ENCODE measurements at places on chromosomes 4 and X.

- H3K27me3 ChIP-seq: no peaks in the 10 kb centered on the region
- peaks cover 14% of the 10 kb centered on the region for H3K36me3 ChIP-seq
These were observed 14.9 kb downstream of the VBP1 start for GRCh38 chrX:155231163-155231562.

- H3K27ac ChIP-seq: no peak overlapping the region
- H3K36me3 ChIP-seq: no peaks in the 10 kb centered on the region
- no peaks in the 10 kb centered on the region for H3K4me1 ChIP-seq
These were observed 186.3 kb upstream of the INTU start for GRCh38 chr4:127446427-127446885.

DNA sequence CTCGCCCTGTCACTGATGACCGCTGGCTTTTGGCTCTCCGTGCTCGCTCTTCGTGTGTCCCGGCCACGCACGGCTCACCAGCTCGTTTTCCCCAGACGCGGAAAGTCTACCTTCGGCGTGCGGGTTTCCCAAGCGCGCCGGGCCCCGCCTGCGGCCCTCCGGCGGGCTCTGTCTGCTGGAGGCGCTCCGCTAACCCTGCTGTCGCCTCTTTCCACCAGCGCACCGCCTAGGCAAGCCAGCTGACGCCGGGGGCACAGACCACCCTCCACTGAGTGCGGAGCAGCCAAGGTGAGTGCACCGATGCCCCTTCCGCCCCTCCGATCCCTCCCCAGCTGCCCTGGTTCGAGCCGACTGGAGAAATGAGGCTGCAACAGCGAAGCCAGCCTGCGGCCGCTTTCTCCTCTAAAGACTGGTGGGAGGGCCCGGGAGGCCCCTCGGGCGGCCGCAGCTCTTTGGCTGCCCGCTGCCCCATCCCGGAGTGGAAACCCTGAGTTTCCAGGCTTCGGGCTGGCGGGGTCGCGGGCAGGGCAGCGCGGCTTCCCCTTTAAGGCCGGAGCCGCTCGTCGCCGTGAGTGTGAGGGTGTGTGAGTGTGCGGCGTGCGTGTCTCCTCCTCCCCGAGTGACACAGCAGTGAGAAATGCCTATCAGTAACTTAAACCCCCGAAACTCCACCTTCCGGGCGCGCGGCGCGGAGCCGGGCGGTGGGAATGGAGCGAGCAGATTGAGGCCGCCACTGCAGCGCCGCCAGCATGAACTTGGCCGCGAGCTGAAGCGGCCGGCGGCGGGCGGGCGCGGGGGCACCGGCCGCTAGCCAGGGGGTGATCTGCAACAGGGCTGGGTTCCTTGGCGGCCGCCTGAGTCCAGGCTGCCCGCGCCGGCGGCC lies at the start of gene MAMLD1:
MAMLD1 (plus strand) TSS at position 719 of the 883 bp plus-strand sequence. CDS start 82,200 bp downstream, outside the sequence.
- peaks cover 34% of the 10 kb centered on the region for H3K27me3 ChIP-seq
- H3K36me3 ChIP-seq: peaks cover 57% of the 10 kb centered on the region
- H3K4me3 ChIP-seq: peak within 1 kb of the TSS; percentile 84
- peak; percentile 70 for DNase-seq
- peaks cover 47% of the 10 kb centered on the region for H3K4me1 ChIP-seq
- peak within 1 kb of the TSS; percentile 61 for H3K27ac ChIP-seq

- DNase-seq: no peak
- no peak overlapping the region for H3K4me3 ChIP-seq
- no peak overlapping the region for H3K27ac ChIP-seq
- H3K27me3 ChIP-seq: no peaks in the 10 kb centered on the region
- H3K36me3 ChIP-seq: no peaks in the 10 kb centered on the region
These were observed 62.3 kb downstream of the IL1RAPL1 start for GRCh38 chrX:28649541-28649940.

GRCh38 chr4:54767376-54767775 lies 109.6 kb downstream of the KIT start:
- DNase-seq: no peak
- H3K36me3 ChIP-seq: no peaks in the 10 kb centered on the region
- peaks cover 22% of the 10 kb centered on the region for H3K27me3 ChIP-seq
- H3K4me1 ChIP-seq: no peaks in the 10 kb centered on the region
- H3K27ac ChIP-seq: no peak overlapping the region
- no peak overlapping the region for H3K4me3 ChIP-seq

- H3K27me3 ChIP-seq: no peaks in the 10 kb centered on the region
- no peaks in the 10 kb centered on the region for H3K4me1 ChIP-seq
- H3K36me3 ChIP-seq: no peaks in the 10 kb centered on the region
- no peak overlapping the region for H3K4me3 ChIP-seq
- no peak for DNase-seq
These were observed 159.9 kb downstream of the MGST2 start for GRCh38 chr4:139825523-139826014.

DNA sequence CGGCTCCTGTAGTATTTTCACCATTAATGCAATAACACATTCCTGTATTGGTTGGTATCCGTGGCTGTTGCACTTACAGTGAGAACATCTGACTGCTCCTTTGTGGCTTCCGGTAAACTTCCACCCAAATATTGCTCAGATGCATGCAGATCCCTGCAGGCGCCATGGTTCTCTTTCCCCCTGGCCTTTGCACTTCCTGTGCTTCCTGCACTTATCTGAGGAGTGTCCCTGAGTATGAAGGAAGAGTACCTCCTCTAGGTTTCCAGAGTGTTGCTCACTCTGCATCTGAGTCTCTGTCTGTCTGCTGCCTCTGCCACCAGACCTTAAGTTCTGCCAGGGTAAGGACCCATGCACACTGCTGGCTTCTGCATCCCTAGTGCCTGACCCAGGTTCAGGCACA lies 117.2 kb upstream of the SLC34A2 start:
- DNase-seq: no peak
- H3K4me1 ChIP-seq: peaks cover 42% of the 10 kb centered on the region
- no peaks in the 10 kb centered on the region for H3K27me3 ChIP-seq

DNA sequence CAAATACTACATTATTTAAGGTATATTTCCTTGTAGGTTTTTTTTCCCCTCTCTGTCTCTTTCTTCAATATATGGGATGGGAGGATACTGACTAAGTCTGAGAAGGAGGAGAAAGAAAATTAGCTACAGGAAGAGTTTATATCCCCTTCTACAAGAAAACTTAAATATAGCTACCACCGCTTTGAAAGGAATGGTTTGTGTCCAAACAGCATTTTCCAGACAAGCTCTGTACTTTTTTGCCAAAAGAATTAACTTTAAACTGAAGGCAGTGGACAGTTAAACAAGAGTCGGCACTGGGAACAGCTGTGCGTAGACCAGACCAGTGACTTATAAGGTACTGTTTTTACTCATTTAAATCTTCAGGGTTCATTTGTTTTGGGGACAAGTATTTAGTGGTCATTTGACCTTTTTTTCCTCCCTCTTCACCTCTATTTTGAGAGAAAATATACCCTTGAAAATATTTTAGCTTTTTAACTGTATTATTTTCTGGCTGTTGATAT lies 303.7 kb downstream of the ARHGAP24 start:
- DNase-seq: no peak
- peak overlapping the region; percentile 75 for H3K27ac ChIP-seq
- H3K4me3 ChIP-seq: no peak overlapping the region
- peaks cover 25% of the 10 kb centered on the region for H3K4me1 ChIP-seq

GRCh38 chr4:143481361-143481760 lies 32.1 kb upstream of the SMARCA5 start:
- no peak for DNase-seq
- no peak overlapping the region for H3K27ac ChIP-seq
- no peaks in the 10 kb centered on the region for H3K36me3 ChIP-seq
- peaks cover 9% of the 10 kb centered on the region for H3K4me1 ChIP-seq
- no peaks in the 10 kb centered on the region for H3K27me3 ChIP-seq

DNA sequence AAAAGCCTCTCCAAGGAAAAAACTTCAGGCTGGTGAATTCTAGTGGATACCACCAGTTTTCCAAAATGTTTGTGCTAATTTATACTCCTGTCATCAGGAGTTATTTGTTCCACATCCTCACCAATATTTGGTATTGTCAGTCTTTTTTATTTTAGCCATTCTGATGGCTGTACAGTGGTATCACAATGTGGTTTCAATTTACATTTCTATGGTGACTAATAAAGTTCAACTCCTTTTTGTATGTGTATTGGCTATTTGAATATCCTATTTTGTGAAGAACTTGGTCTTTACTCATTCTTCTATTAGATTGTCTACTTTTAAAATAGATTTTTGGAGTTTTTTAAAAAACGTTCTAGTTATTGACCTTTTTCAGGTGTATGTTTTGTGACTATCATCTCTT lies 33.0 kb upstream of the FRAS1 start:
- H3K4me1 ChIP-seq: no peaks in the 10 kb centered on the region
- H3K4me3 ChIP-seq: no peak overlapping the region
- H3K36me3 ChIP-seq: no peaks in the 10 kb centered on the region

GRCh38 chr4:38193236-38193863 lies 233.2 kb downstream of the PTTG2 start:
- H3K4me1 ChIP-seq: peaks cover 17% of the 10 kb centered on the region
- DNase-seq: no peak
- no peak overlapping the region for H3K27ac ChIP-seq
- H3K27me3 ChIP-seq: no peaks in the 10 kb centered on the region
- H3K36me3 ChIP-seq: peaks cover 5% of the 10 kb centered on the region

GRCh38 chr4:70158576-70158975 lies 4.5 kb downstream of the PRR27 start:
- no peaks in the 10 kb centered on the region for H3K36me3 ChIP-seq
- no peak for DNase-seq
- no peak overlapping the region for H3K4me3 ChIP-seq

GRCh38 chr4:30770049-30770549 lies 49.9 kb downstream of the PCDH7 start:
- H3K27ac ChIP-seq: no peak overlapping the region
- H3K36me3 ChIP-seq: no peaks in the 10 kb centered on the region
- no peaks in the 10 kb centered on the region for H3K4me1 ChIP-seq
- no peak for DNase-seq

- no peak for DNase-seq
- peaks cover 9% of the 10 kb centered on the region for H3K4me1 ChIP-seq
- H3K27me3 ChIP-seq: peaks cover 13% of the 10 kb centered on the region
- H3K27ac ChIP-seq: no peak overlapping the region
These were observed 122.5 kb upstream of the TSPAN5 start for GRCh38 chr4:98780926-98781325.

- no peaks in the 10 kb centered on the region for H3K36me3 ChIP-seq
- no peak overlapping the region for H3K27ac ChIP-seq
- no peak for DNase-seq
- H3K4me3 ChIP-seq: no peak overlapping the region
- H3K4me1 ChIP-seq: peaks cover 14% of the 10 kb centered on the region
- no peaks in the 10 kb centered on the region for H3K27me3 ChIP-seq
These were observed 13.1 kb upstream of the BANK1 start for GRCh38 chr4:101777431-101777830.

DNA sequence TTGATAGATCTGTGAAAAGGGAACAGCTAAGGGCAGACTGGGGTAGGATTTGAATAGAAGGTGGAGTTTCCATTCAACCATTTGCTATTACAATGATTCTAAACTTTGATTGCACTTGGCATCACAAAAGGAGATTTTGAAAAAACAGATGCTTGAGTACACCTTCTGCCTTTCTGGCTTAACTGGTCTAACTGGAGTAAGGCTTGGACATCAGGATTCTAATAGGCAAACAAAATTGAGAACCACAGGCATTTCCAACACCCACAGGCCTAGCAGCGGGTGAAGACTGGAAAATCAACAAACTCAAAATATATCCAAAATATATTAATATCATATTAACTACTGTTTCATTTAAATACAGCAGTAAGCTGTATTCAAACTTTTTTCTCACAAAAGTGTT lies 1.9 kb upstream of the VEGFC start:
- peaks cover 5% of the 10 kb centered on the region for H3K36me3 ChIP-seq
- no peak overlapping the region for H3K27ac ChIP-seq
- DNase-seq: peak; percentile 32
- H3K4me3 ChIP-seq: no peak overlapping the region

DNA sequence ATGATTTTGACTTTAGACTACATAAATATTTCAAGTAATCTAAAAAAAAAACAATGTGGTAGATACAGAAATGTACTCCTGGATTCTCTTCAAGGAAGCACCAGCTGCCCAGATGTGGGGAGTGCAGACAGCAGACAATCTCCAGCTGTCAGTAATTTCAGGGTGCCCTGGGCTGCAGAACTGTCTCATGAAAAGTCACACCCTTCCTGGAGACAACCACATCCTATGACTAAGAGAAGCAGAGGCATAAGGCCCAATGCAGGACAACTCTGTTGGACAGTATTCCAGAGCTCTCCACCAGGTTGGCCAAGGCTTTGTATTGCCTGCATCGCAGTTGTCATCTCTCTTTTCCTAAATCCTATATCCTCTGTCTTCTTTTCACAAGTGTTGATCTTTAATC lies 34.4 kb upstream of the BLTP1 start:
- H3K4me1 ChIP-seq: no peaks in the 10 kb centered on the region
- no peak for DNase-seq
- H3K27me3 ChIP-seq: no peaks in the 10 kb centered on the region
- H3K4me3 ChIP-seq: no peak overlapping the region
- no peaks in the 10 kb centered on the region for H3K36me3 ChIP-seq

- no peak overlapping the region for H3K27ac ChIP-seq
- no peak overlapping the region for H3K4me3 ChIP-seq
- H3K27me3 ChIP-seq: no peaks in the 10 kb centered on the region
- peaks cover 11% of the 10 kb centered on the region for H3K36me3 ChIP-seq
- DNase-seq: no peak
These were observed 24.1 kb downstream of the PDLIM5 start for GRCh38 chr4:94475794-94476193.

DNA sequence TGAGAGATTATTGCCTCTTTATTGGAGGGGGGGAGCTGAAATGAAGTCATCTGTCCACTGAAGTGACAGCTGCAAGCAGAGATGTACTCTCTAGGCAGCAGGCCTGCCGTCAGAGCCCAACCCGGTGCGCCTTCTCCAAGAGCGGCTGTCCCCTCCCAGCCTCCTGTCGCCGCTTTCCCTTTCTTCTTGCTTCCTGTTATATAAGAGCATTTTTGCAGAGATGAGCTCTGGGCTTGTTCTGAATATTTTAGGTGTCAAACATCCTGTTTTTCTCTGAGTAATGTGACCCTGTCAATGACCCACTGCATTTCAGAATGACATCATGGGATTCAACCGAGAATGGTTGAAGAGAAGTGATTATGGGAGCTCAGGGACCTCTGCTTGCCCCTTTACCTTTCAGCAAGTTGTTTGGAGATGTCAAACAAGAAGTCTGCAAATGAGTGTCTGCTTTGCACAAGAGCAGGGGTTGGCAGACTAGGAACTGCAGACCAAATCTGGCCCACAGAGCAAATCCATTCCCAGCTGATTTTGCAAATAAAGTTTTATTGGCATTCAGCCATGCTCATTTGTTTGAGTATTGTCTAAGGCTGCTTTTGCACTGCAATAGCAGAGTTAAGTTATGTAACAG lies 79.9 kb downstream of the SLC9A6 start:
- H3K4me3 ChIP-seq: no peak overlapping the region
- H3K36me3 ChIP-seq: no peaks in the 10 kb centered on the region
- DNase-seq: no peak
- peaks cover 68% of the 10 kb centered on the region for H3K27me3 ChIP-seq
